ENCODE measurements at places on chromosomes 7 and 10. TPM values are rescaled to one million over a fixed set of nuclear protein-coding genes. Genes with fewer than 3 reads are reported as not detected.

- DNase-seq: no peak
Measured at GRCh38 chr10:2145926-2146478, 408.7 kb upstream of the ADARB2 start.

- no peak for DNase-seq
Measured at GRCh38 chr10:34305189-34305588, 509.9 kb downstream of the PARD3 start.

- DNase-seq: no peak
Measured at GRCh38 chr7:138773817-138774216, 24.0 kb upstream of the TMEM213 start.

GRCh38 chr10:34337917-34338316 is 477.2 kb downstream of the PARD3 start:
- no peak for DNase-seq

GRCh38 chr7:136555933-136556332 is 312.5 kb upstream of the CHRM2 start:
- DNase-seq: no peak

- no peak for DNase-seq
Measured at GRCh38 chr10:62054408-62054807, 152.9 kb downstream of the ARID5B start.

- DNase-seq: no peak
Measured at GRCh38 chr10:129653428-129653827, 186.4 kb downstream of the MGMT start.

- DNase-seq: no peak
Measured at GRCh38 chr10:132703419-132704007, 82.4 kb downstream of the NKX6-2 start.

- no peak for DNase-seq
Measured at GRCh38 chr7:1698201-1698600, 28.1 kb downstream of the ELFN1 start.

DNA sequence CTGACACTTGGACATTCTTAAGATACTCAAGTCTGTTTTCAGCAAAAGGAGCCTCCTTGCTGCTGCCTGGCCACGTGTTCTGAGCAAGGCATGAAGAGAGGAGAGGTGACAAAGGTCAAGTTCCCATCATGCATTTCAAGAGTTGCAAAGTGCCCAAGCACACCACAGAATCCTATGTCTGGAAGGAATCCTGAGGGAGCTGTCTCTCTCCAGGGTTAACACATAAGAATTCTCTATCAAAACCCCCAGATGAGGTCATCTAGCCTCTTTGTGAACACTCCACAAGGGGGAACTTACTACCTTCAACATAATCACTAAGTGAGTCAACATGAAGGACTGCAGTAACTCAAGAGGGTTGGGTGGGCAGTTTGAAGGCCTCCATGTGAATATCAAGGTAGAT is 155.5 kb downstream of the RNF216 start:
- no peak for DNase-seq

- DNase-seq: no peak
Measured at GRCh38 chr10:13614530-13615332, 28.0 kb downstream of the PRPF18 start.

DNA sequence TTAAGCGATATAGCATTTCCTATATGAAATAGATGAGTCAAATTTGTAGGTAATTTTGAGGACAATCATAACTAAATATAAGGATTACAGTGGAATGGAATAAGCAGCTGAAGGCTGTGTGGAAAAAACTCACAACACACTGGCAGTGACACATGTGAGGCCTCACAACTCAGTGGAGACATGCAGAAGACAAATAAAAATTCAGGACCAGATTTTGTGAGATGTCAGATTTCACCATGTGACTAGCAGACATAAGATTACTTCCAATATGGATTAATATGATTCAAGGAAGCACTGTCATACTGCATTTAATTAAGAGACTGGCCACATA is 17.6 kb downstream of the ERLIN1 start:
- DNase-seq: no peak

GRCh38 chr10:64320448-64320847 is 799.2 kb downstream of the REEP3 start:
- DNase-seq: no peak

GRCh38 chr10:71035511-71036296 is 147.3 kb upstream of the PCBD1 start:
- DNase-seq: no peak

DNA sequence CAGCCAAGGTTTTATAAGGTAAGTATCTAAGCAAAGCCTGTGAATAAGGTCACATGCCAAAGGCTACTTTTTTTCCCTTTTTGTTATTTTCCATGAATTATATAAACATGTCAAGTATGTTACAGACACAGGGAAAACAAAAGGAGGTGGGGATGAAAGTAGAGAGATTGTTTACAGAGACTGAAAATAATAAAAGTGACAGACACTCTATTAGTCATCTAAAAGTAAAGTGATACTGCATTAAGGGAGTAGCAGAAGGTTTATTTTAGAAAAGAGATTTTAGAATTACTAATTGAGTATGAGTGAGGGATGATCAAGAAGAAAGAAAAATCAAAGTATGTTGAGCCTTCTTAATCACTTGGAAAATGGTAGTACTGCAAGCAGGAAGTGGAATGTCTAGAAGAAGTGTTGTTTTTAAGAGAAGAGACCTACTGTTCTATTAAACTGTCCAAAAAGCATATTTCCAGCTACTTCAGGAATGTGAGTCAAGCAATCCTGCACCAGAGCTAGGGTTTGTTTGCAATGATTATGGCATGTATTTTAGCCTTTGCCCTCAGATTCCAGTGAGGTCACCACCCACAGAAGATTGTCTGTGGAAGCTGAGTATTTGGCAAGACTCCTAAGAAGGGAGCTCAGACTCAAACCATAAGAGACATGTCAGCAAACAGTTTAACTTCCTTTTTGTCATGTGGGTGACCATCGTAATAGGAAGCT is 177.9 kb upstream of the PLXDC2 start:
- no peak for DNase-seq

GRCh38 chr10:13803566-13804554 is 217.1 kb downstream of the PRPF18 start:
- no peak for DNase-seq

GRCh38 chr10:114034923-114035645 is 8.6 kb upstream of the ADRB1 start:
- DNase-seq: no peak

- DNase-seq: no peak
Measured at GRCh38 chr10:60351191-60351853, 38.4 kb downstream of the ANK3 start.

DNA sequence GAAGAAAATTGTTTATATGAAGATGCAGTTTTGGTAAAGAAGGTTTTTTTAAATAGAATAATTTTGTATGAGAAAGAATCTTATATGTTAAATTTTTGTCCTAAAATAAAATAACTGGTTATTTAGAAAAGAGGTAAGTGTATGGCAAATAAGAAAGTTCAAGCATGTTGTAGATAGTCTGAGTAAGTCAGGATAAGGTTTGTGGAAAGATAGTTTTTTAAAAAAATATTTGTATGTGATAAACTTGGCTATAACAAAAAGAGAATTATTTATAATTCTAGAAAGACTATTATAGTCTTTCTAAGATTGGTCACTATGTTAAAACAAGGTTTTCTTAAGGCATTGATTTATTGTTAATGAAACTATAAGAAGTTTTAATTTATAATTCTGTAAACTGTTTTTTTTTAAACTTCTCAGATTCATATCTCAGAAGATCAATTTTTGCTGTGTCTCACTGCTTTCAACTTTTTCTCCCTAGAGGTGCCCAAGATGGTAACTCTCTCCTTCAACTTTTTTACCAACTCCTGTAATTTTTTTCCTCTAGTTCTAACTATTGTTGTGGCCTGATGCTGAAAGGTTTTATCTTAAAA is 698.6 kb downstream of the CCSER2 start:
- DNase-seq: no peak

DNA sequence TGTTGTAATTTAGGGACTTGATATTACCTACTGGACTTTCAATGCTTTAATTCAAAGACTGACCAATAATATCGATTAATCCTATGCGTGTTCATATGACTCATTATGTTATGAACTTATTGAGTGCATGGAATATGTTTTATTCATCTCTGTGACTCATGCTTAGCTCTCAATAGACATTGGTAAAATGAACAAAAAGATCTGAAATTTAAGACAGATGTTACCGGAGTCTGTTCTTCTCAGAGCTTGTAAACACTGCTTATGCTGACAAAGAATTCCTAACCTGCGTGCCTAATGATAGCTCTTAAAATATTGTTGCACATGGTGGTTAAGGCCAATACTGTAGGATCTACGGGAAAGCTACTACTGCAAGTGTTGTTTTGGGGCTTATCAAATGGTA is 131.5 kb upstream of the ACBD5 start:
- no peak for DNase-seq

DNA sequence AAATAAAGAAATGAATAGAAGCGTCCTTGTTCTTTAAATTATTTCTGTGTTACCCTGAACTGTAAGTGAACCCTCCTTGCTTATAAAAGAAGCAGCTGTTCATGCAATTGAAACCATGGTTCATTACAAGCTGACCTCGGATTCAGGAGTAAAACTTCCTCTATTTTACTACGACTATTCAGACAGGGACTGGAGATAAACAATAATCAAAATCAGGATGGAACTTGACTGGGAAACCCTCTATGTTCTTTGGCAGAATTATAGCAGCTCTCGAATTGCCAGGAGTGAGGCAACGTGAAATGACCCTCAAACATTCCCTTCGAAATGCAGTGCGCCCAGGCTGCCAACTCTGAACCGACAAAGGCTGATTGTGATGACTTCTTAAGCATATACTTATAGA is 172.1 kb downstream of the CYP26A1 start:
- DNase-seq: no peak

GRCh38 chr10:67793313-67793712 is 44.7 kb downstream of the DNAJC12 start:
- no peak for DNase-seq

DNA sequence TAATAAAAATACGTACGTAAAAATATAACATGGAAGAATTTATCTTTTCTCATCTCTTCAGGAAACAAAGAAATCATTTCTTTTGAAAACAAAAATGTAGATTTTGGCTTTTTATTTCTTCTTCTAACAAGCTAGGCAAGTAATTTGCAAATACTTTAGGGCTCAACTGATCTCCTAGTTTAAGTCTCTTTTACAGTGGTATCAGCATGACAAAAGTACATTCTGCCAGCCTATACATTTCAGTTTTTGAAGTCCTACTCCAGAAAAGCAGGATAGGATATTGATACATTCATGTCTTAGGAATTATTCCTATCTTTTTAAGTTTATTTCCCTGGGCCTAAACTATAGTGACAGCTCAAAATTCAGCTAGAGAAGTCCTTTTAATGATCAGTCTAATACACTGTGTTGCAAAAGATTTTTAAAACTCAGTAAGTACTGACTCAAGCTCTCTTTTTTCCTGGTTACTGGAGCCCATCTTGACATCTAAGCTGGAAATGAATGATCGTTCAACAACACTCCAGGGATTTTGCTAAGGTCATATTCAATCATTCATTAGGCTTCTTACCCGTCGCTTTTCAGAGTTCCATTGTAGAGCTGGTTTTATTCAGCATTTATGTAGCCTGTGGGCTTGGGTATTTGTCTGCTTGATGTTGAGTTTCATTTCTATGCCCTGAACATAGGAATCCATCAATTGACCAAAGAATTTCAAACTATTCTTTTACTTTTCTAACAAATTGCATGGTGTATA is 12.2 kb upstream of the FAM53B start:
- DNase-seq: no peak

GRCh38 chr7:39408906-39409305 is 157.3 kb upstream of the YAE1 start:
- no peak for DNase-seq

GRCh38 chr7:155950898-155951553 is 138.8 kb upstream of the SHH start:
- no peak for DNase-seq

DNA sequence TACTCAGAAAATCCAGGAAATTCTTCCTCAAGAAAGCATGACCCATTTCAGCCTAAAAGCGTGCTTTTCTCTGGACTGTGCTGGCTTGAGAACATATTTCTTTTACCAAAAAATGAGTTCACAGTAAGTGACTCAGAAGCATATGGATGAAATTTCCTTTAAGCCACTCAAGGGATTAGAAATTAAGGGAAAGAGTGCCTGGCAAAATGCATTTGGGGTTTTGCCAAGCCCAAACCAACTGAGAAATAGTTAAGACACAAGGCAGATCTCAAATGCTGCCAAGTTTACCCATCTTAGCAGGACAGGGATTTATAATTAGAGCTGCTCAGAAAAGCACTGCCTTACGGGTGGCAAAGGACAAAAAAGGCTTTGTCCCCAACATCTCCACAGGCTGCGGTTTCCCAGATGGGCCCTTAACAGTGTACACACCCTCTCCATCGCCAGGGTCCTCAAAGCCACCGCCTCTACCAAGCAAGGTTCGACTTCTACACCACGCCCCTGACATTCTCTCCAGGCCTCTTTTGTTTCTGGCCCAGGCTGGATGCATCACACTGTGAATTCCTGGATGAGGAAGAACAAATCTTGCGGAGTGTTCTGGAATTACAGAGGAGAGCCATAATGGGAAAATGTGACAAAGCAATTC is 30.1 kb upstream of the CDHR3 start:
- DNase-seq: no peak

DNA sequence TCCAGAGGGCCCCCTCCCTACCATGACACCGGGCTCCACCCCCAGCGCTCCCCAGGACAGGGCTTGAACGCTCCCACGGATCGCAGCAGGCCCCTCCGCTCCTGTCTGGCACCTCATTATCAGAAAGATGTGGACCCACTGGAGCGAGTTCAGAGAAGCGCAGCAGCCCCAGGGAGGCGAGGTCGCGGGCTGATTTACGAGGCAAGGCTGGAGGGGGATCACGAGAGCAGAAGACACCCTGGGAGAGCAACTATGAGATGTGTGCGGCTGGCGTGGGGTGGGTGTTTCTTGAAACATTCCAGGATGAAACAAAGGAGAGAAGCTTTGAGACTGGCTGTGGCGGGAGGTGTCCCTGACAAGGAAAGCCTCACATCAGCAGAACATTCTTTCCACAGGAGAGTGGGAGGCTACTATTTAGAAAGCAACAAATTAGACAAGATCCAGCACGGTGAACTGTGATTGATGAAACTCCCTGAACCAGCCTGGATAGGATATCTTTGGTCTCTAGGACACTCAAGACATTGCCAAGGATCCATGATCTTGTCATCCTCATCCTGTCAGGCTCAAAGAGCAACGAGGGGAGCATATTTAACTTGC is 66.0 kb downstream of the JCAD start:
- no peak for DNase-seq

DNA sequence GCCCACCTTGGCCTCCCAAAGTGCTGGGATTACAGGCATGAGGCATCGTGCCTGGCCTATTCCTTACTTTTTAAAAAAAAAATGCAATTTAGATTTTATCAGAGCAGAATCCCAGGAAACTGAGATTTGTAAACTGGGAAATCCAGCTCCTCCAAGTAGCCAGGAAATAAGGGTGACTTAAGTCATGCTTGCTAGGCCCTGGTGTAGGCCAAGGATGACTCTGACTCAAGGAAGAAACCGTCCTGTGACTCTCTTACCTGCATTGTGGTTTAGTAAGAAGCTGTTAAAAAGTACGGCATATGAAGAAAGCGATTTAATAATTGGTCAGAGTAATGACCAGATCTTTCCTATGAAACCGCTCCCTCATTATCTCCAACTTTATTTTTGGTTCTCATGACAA is 10.2 kb downstream of the PFKP start:
- no peak for DNase-seq

Gene ABCB4
- 4.4 TPM for total RNA-seq

Gene TNS3
- total RNA-seq: 44.8 TPM

Gene EGFR
- total RNA-seq: 11.4 TPM

Gene STEAP1
- 1.4 TPM for total RNA-seq

Gene CNNM1
- total RNA-seq: 0.16 TPM

Gene ANKRD7
- total RNA-seq: 0.70 TPM

Gene TCTN3
- total RNA-seq: 9.7 TPM

All from Right ventricle myocardium inferior (tissue), 1 donor.